ENCODE measurements at places on chromosomes 13 and 19. TPM values are rescaled to one million over a fixed set of nuclear protein-coding genes. Genes with fewer than 3 reads are reported as not detected.

Gene SIGLECL1
- total RNA-seq = not detected

GRCh38 chr13:104198801-104199200 lies 1132.6 kb upstream of the SLC10A2 start:
- DNase-seq = no peak

GRCh38 chr13:76853481-76853880 lies 32.7 kb downstream of the KCTD12 start:
- no peak for DNase-seq

DNA sequence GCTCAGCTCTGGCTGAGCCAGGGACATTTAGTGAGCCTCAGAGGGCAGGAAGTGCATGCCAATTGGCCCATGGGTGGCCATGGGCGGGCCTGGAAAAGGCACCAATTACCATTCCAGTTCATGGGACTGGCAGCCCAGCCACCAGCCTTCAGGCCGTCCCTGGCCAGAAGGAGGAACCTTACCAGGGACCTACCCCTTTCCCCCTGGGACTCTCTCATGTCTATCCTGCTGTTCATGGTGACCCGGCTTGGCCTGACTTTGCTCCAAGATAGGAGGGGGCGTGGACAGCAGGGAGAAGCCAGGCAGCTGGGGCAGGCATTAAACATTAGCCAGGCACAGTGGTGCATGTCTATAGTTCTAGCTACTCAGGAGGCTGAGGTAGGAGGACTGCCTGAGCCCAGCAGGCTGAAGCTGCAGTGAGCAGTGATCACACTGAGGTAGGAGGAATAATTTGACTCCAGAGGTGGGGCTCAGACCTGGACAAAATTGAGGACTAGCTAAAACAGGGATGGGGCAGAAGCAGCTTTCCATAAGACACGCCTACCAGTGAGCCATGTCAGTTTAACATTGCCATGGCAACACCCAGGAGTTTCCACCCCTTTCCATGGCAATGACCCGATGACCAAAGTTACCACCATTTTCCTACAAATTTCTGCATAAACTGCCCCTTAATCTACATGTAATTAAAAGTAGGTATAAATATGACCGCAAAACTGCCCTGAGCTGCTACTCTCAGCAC lies 14.3 kb upstream of the ZNF426 start:
- no peak for DNase-seq
